NCI-H1048 (cell line): ENCODE measurements at places on chromosomes 16 and 17.

DNA sequence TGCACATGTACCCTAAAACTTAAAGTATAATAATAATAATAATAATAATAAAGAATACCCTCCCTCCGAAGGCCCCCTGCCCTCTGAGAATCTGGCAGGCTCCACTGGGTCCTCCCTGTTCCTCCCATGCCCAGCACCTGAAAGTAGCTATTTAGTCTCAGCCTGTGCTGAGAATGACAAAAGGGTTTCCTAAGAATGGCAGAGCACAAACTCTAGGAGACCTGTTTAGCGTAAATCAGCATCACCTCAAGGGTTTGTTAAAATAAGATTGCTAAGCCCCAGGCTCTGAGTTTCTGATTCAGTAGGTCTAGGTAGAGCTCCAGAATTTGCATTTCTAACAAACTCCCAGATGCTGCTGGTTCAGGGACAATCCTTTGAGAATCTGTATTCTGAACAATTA lies 606.8 kb upstream of the CDH11 start:
- DNase-seq: no peak

GRCh38 chr16:19104607-19105006 lies 9.2 kb upstream of the ITPRIPL2 start:
- no peak for DNase-seq

DNA sequence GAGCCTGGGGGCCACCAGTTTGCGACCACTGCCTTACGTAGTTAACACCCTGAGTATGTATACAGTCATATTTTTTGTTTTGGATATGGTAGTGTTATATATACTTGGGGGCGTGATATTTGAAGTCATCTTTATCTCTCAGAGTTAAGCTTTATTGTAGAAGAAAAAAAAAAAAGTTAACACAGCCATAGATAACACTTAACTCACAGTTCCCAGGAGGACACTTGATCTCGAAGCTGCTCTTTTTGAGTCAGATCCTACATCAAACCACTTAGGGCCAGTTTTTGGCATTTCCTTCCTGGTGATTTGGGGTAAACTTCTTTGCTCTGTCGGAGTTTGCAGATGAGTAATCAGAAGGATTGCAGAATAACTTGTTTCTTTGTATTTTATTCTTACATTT lies 5.8 kb downstream of the ITPRIPL2 start:
- no peak for DNase-seq

DNA sequence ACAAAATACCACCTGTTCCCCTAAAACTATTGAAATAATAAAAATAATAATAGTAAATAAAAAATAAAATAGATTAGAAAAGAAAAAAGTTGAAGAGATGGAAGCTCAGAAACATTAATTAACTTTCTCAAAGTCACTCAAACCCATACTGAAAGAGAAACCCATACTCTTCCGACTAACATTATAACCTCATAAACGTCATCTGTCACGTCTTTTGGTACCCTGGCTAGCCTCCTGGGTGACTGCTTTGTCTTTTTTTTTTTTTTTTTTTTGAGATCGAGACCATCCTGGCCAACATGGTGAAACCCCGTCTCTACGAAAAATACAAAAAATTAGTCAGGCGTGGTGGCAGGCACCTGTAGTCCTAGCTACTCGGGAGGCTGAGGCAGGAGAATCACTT lies 7.6 kb downstream of the SLFN12L start:
- DNase-seq: no peak

DNA sequence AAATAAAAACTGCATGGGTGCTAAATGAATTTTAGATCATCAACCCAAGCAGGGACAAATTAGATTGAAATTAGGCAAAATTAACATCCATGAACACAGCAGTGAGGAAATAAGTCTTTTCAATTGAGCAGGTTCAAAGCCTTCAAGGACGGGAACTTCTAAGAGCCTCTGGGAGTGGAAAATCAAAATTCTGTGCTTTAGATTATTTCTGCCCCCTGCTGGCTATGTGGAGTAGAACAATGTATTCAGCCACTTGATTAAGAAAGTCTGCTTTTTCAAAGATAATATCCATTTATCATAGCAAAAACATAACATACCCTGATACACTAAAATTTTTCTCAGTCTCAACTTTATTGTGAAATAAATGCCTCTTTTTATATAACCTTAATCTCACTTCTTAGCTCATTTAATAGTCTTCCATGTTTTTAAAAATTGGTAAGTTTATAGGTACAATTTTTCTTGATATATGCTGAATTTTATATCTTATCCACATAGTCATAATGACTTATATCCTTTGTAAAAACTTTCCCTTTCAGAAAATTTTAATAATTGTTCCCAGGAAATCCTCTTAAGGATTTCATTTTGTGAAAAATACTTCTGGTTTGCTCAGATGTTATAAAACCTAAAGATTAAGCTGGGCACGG lies 28.1 kb upstream of the NOL11 start:
- DNase-seq: no peak

- DNase-seq: no peak
Measured at GRCh38 chr16:728131-728889, 1.4 kb downstream of the HAGHL start.

DNA sequence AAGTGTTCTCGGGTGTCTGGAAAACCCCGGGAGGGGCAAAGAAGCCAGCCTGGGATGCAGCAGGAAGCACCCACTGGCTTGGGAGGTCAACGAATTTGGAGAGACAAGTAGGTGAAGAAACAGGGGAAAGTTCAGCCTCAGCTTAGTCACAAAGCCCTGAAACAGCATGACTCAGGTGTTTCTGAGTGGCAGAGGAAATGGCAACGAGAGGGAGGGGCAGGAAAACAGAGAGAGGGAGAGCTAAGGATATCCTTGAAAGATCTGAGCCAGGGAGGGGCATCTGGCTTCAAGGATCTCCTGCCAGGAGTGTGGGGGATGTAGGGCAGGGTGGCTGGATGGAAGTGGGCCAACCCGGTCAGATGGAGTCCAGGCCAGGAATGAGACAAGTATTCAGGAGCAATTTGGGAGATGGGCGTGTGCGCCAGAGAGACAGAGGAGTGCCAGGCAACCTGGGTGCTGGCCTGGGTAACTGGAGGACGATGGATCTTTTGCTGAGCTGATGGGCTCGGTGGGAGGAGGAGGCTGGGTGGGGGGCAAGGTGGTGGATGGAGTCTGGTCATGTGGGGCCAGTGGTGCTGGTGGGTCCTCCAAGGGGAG lies 27.2 kb downstream of the ABCC3 start:
- no peak for DNase-seq

GRCh38 chr16:57795431-57795878 lies 6.8 kb downstream of the KIFC3 start:
- DNase-seq: no peak

- DNase-seq: no peak
Measured at GRCh38 chr16:76446251-76446650, 169.1 kb downstream of the CNTNAP4 start.

DNA sequence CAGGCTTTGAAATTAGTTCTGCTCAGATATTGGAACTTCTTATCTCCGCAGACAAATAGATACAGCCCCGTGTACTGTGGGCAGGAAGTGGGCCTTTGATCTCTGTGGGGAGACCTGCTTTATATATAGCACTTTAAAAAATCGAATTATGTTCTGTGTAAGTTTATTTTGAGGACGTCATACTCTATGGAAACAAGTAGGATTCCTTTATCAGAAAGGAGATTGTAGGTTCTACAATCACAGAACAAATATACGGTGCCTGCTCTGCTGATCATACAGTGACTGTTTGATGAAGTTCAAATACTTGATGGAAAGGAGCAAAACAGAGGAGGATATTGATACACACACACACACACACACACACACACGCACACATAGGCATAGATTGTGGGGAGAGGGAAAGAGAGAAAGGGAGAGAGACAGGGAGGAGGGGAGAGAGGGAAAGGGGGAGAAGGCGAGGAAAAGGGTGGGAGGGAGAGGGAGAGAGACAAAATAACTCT lies 14.7 kb upstream of the TMEM220 start:
- DNase-seq: no peak

DNA sequence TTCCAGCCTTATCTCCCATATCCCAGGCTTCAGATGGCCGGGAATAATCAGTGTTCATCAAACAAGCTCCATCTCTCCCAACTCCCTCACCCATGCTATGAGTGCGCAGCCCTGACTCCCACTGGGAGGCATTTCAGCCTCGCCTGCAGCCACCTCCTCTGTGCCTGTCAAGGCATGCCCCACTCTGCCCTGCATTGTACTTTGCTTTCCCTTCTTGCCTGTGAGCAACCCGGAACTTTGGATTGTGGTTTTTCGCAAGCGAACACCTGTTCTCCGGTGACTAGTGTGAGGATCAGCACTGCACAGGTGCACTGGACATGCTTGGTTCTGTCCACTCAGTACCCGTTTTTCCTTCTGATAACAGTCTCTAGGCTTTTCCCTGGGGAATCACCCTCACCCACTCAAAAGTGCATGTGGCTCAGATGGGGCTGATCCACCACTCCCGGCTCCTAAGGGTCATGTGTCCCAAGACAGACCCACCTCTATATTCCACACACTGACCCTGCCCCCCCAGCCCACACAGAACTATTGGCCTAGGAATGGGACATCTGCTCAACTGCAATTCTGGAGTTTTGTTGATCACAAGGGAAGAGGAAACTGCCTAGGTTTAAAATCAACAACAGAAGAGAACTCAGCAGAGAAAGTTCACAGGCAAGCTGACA lies 9.1 kb downstream of the CHST6 start:
- DNase-seq: no peak

GRCh38 chr17:58092101-58092796 lies 9.0 kb downstream of the DYNLL2 start:
- DNase-seq: no peak

DNA sequence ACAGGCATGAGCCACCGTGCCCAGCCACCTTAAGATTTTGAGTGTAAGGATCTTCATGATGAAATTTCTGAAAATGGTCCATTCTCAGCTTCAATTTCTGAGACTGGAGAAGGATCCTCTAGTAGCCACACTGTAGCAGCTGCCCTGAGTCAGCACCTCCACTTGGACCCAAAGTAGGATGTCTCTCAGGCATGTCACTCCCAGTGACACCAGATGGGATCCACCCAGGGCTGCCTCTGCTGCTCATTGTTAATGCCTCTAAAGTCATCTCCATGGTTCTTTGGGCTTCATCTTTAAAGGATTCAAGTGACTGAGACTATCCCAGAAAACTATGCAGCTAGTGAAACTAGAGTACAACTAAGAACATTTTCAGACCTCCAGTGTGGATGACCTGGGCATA lies 7.9 kb downstream of the PLD6 start:
- no peak for DNase-seq

GRCh38 chr16:78290872-78291591 lies 191.6 kb downstream of the WWOX start:
- DNase-seq: no peak

GRCh38 chr17:68533887-68534694 lies 21.9 kb downstream of the PRKAR1A start:
- no peak for DNase-seq

- DNase-seq: no peak
Measured at GRCh38 chr16:11669380-11670146, 1.3 kb downstream of the SNN start.

DNA sequence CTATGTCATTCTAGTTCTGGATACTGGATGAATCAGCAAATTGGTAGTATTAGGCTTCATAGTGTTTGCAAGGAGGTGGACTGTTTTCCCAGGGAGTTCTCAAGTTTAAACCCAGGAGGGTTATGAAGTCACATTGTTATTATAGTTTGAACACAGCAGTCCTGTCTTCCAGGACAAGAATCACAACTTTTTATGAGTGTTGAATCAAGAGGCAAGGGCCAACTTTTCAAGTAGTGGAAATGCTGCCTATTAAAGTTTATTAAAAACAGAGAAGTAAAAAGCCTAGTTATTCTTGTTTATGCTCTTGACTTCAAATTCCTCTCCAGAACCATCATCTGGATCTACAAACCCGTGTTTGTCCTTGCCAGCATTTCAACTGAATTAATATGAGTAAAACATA lies 86.3 kb upstream of the GOT2 start:
- no peak for DNase-seq

GRCh38 chr16:54462771-54463170 lies 176.2 kb upstream of the IRX3 start:
- DNase-seq: no peak

GRCh38 chr17:48483471-48484131 lies 47.2 kb downstream of the HOXB1 start:
- no peak for DNase-seq

DNA sequence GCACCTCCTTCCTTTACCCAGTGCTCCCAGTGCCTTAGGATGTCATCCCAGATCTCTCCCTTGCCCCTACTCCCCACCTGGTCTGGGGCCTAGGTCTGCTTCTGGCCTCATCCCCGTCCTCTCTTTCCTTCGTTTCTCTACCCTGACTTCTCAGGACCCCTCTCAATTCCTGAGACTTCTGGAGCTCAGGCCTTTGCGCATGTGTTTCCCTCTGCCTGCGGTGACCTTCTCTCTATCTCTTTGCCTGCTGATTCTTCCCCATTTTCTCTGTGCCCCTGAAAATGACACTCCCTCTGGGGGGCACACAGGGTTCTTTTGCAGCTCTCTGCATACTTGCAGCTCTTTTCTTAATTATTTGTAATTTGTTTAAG lies 13.5 kb downstream of the ADORA2B start:
- no peak for DNase-seq

- no peak for DNase-seq
Measured at GRCh38 chr16:80034948-80035663, 434.6 kb upstream of the MAF start.

DNA sequence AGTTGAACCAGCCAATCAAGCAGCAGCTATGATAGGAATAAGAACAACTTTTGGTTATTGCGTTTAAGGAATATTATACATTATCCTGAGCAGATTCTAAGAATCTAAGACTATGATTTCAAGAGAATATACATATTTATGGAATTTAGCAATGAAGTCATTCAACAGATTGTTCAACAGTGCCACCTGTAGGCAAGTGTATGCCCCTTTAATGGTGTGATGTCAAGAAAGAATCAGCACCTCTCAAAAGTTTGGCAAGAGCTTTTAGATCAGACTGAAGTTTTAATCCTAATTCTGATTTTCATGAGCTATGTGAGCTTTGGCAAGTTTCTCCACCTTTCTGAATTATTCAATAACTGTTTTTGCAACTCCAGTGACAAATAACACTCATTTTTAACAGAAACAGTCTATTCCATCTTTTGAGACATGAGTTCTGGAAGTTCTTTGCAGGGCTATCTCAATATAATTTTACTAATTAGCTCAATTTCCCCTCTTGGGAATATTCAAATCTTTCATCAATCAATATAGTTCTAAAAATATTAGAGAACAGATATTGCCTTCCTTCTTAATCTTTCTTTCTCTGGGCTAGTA lies 474.3 kb upstream of the TOM1L1 start:
- peak; percentile 3 for DNase-seq

DNA sequence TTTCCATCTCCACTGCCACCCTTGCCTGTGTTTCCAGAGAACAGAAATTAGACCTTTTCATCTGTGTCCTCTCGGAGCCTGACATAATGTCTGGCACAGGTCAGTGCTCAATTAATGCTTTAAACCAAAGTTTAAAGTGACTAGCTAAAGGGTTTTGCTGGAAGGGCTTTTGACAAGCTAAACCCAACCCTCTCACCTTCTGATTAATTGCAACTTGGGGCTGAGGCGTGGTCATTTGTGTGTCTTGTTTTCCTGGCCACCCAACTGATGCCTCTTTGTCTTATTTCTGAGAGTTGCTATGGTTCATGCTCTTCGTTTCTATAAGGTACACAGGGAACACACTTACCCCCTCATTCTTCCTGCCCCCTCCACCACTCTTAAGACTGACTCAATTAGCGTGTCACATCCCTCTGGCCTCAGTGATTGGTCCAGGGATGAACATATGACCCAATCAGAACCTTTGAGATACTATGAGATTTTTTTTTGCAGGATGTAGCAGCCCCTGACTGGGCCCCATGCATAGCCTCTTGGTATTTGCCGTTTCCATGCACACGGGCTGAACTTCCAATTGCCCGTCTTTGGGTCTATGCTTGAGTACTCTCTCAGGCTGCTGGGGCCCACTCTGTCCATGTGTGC lies 15.8 kb upstream of the BRD7 start:
- no peak for DNase-seq

GRCh38 chr16:9159839-9160550 lies 68.6 kb downstream of the HAPSTR1 start:
- no peak for DNase-seq
